ENCODE measurements at places on chromosomes 3 and 15.
A peak's percentile ranks its signal among the peaks of the same experiment; 100 is the strongest.

DNA sequence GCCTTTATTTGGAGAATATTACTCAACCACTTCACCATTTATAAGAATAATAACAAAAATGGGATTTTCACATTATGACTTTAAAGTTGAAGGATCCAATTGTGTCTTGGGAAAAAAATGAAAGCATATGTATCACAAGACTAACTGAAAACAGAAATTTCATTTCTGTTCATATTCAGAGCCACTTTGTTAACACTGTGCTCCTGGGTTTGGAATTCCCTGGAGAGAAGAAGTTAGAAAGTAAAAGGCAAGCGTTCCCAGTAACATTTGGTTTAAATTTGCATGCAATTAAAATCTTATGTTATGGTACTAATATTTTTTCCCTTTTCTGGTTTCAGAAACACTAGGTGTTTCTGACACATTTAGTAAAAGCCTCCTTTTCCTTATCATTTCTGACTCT, 230.8 kb downstream of the RBMS3 start:
- no peak for DNase-seq

- no peak for DNase-seq
Observed at GRCh38 chr15:88571852-88572259, 25.4 kb upstream of the DET1 start.

- no peak for DNase-seq
Observed at GRCh38 chr15:75181780-75182179, 19.9 kb upstream of the C15orf39 start.

GRCh38 chr3:76132154-76132470, 346.8 kb upstream of the ZNF717 start:
- DNase-seq, result no peak

DNA sequence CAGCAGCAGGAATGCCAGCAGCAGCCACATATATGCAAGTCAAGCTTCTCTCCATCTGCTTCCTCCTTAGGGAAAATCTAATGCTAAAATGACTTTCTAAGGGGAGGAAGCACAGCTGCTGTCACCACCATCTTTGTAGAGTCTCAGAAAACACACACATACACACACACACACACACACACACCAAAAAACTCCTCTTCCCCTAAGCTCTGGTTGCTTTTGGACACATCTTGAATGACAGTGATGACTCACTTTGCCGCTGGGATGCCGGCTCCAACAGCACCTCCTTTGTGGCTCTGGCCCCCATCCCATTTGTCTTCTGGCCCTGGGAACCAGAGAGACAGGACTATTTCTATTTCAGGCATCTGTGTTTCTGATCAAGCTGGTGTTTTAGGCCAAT, 124.8 kb upstream of the GOLIM4 start:
- no peak for DNase-seq

DNA sequence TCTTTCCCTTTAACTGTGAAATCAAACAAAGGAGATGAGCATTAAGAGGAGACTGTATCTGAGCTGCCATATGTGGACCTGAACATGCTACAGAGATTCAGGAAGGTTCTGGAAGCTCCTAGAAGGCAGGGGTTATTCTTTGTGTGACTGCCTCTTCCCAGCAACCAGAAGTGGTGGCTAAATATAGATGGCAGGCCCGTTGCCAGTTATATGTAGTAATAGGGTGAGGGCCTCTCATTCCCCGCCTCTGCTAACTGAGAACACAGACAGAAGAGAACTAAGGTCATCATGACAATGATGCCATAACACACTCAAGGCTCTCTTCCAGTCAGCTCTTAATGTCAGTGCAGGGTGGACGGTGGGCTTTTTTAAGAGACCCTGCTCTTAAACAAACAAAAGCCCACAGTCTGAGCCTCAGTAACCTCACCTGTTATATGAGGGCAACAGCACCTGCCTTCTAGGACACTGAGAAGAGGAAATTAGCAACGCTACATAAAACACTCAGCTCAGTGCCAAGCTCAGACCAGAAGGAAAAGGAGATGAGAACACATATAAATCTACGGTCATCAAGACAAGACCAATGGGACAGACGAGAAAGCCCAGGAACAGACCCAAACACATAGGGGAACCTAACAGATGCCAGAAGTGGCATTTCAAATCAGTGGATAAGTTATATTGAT, 22.3 kb downstream of the CFAP92 start:
- DNase-seq, result no peak

- no peak for DNase-seq
Observed at GRCh38 chr3:157999246-157999645, 107.0 kb downstream of the SHOX2 start.

DNA sequence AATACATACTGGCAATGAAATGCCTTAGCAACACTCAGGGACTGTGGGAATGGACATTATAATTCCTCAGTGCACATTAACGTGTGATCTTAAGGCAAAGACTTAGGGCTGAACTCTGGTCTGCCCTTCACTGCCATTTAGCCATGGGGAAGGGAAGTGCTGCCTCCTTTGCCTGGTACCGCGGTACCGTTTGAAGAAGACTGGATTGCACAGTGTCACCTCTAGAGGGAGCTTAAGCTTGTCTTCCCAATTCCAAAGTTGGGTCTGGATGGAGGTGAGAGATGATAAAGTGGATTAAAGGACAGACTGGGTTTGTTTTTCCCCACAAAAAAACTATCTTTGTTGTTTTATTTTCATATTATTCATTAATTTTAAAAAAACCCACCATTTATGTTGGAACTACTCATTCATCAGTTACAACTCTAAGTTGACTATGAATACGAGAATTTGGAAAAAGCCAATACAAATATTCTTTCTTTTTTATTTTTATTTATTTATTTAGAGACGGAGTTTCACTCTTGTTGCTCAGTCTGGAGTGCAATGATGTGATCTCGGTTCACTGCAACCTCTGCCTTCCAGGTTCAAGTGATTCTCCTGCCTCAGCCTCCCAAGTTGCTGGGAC, 60.0 kb upstream of the SYN2 start:
- no peak for DNase-seq

GRCh38 chr3:149174901-149175300, 45.5 kb downstream of the HPS3 start:
- peak; percentile 62 for DNase-seq

GRCh38 chr15:22861161-22861560, 22.7 kb downstream of the NIPA2 start:
- no peak for DNase-seq

DNA sequence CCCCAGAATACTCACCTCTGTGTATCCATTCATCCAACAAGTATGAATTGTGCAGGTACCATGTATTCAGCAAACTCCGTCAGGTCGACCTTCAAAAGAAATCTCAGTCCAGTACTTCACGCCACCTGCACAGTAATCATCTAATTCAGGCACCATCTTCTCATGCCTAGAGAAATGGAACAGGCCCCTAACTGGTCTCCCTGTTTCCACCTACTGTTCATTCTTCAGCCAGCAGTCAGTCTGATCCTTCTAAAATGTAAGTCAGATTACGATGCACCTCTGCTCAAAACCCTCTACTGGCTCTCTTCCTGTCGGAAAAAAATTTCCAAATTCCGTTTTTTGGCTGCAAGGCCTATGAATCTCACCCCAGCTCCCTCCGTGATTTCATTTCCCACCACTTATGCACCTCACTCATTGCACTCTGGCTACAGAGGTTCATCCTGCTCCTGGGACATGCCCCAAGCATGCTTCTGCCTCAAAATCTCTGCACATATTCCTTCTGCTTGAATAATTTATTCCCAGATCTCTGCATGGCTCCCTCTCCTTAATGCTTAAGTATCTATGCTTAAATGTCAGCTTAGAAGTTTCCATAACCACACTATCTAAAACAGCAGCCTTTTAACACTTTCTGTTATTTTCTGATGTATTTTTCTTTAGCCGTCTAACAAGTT, 47.5 kb upstream of the PPP2R3A start:
- peak; percentile 14 for DNase-seq

DNA sequence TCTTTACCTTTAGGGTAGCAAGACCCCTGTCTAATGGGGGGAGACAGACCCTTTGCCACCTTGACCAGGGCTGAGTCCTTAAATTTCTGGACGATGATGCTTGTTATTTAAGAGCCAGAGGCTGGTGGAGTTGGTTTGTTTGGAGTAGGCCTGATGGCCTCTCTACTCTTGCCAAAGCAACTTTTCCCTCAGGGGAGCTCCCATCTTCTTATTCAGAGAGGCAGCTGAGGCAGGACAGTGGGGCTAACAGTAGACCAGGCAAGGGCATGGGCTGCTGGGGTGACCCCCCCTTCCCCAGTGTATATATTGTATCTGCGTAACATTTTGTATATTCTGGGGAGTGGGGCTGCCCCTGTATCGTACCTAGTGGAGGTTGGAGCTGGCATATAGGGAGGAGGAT, 10.3 kb downstream of the RPS17 start:
- peak; percentile 53 for DNase-seq

DNA sequence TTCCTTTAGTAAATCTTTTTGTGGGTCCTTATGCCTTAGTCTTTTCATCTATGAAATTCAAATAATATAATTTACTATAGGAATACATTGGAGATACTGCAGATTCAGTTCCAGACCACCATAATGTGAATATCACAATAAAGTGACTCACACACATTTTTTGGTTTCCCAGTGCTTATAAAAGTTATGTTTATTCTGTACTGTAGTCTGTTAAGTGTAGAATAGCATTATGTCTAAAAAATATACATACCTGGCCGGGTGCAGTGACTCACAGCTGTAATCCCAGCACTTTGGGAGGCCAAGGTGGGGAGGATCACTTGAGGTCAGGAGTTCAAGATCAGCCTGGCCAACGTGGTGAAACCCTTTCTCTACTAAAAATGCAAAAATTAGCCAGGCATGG, 53.9 kb upstream of the PAQR5 start:
- DNase-seq, result no peak

GRCh38 chr3:13233487-13234485, 160.6 kb upstream of the IQSEC1 start:
- DNase-seq, result peak; percentile 64

GRCh38 chr3:13217736-13218540, 144.7 kb upstream of the IQSEC1 start:
- DNase-seq, result no peak

DNA sequence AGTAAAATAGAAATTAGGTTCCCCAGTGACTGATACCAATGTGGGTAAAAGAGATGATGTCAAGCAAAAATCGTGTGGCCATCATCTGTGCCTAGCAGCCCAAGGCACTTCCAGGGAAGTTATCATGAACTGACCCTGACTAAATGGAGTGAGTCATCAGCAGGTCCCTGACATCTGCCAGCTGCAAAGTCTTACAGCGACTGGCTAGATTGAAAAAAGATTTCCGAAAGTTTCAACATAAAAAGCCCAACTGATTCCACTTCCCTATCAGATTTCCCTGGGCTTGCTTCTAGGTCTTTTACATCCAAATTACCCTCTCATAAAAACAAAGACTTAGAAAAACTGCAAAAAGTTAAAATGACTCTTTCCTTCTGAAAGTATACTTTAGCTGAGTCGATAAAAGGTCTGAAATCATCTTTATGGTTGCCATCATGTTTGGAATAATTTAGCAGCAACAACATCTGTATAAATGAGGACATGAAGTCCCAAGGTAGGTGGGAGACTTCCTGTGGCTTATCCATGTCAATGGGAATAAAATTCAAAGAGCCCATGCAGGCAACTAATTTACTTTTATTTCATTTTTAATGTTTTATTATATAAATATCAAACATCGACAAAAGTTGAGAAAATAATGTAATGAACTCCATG, 342.8 kb downstream of the ERC2 start:
- no peak for DNase-seq

- no peak for DNase-seq
Observed at GRCh38 chr3:117540597-117540996, 831.0 kb downstream of the TUSC7 start.

- peak; percentile 84 for DNase-seq
Observed at GRCh38 chr15:67085818-67086636, 20.6 kb downstream of the SMAD3 start.

DNA sequence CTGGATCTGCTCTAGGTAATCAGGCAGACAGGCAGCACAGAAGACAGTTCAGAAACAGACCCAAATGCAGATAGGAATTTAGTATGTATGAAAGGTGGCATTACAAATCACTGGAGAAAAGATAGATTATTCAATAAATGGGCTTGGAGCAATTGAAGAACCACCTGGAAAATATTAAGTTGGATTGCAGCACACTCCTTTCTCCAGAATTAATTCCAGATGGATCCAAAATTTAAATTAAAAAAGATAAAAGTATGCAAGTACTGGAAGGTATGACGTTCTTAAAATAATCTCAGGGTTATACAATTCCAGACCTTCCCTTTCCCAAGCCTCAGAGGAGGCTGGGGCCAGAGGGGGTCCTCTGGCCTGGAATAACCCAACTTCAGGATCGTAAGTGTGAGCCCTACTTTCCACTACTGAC, 32.5 kb downstream of the HRH1 start:
- DNase-seq, result no peak

- peak; percentile 83 for DNase-seq
Observed at GRCh38 chr3:152505926-152506325, 237.2 kb downstream of the MBNL1 start.

DNA sequence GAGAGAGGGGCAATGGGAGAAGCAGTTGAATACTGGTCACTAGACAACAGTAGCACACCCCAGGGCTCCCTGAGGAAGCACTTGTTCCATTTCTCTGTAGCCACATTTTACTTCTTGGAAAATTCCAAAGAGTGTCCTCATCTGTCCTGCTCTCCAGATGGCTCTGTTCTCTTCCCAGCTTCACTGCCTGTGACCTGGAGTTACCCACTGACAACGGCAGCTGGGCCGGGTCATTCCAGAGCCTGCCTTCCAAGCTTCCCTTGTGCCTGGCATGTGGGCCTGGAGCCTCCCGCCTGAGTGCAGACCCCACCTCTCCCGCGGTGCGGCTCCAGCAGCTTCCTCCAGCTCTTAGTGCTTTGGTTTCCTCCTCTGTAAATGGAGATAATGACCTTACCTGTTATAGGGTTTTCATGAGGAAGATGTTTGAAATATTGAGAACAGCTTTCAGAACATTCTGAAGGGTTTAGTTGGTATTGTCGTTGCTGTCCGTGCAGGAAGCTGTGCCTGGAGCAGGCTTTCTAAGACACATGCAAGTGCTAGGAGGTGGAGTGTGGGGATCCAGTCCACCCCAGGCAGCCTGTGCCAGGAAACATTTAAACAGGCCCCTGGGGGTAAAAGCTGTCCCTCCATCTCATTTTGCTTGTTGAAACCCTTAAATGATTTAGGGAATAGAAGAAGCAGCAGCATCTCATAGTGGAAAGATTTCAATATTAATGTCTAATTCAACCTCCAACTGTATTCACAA, 24.8 kb downstream of the EFCC1 start:
- no peak for DNase-seq

GRCh38 chr3:100602506-100603444, 6.6 kb upstream of the ADGRG7 start:
- no peak for DNase-seq

- DNase-seq, result peak; percentile 59
Observed at GRCh38 chr3:140467104-140467577, 210.7 kb upstream of the TRIM42 start.

Measured in activated CD4-positive, alpha-beta T cell treated with anti-CD3 and anti-CD28 coated beads, Interleukin-2, amount 10 ng/mL, durations not matched to agents 24 days and 14 days (primary cell).